GF-D8 (cell line): ENCODE measurements at places on chromosomes 5 and 9.
A peak's percentile ranks its signal among the peaks of the same experiment; 100 is the strongest.

DNA sequence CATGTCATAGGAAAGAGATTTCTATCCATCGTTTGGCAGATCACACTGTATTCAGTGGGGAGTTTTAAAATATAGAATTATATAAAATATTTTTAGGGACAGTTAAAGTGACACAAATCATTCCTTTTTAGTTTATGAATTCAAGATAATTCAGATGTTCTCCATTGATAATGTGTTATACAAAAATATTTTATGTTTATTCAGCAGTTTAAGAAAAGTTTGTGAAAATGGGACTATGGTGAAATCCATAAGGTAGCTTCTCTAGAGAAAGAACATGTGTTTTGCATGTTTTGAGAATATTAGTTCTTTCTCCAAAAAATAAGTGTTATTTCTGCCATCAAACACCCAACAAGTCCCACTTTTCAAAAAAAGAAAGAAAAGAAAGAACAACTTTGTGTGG lies 122.9 kb downstream of the EMB start:
- DNase-seq, result no peak

- no peak for DNase-seq
Observed at GRCh38 chr5:7412409-7412808, 16.5 kb downstream of the ADCY2 start.

DNA sequence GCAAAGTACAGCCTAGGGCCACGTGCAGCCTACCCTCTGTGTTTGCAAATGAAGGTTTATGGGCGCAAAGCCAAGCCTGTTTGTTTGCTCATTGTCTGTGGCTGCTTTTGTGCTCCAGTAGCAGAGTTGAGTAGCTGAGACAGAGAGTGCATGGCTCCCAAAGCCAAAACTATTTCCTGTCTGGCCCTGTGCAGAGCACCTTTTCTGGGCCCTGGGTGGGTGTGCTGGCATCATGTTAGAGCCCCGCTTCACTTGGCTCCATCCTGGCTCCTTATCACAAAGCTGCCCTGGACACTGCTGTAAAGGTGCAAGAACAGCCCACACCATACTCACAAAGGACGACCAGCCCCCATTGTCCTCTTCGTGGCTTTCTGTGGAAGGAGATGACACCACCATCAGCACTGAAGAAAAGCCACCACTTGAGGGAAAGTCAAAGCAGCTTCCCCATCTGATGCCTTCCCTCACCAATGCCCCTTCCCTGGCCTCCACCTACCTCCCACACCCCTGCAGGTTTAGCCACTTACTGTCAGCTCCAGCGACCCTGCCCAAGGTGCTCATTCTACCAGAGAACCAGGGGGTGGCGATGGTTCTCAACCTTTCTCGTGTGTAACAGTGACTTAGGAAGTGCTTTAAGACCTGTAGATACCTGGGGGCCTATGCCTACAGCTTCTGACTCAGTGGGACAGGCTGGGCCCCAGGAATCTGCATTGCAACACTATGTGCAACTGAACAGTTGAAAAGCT lies 23.4 kb downstream of the LCP2 start:
- DNase-seq, result peak; percentile 10

GRCh38 chr9:121819428-121820231 lies 168.2 kb downstream of the DAB2IP start:
- no peak for DNase-seq

GRCh38 chr9:84940294-84940693 lies 270.8 kb downstream of the NTRK2 start:
- no peak for DNase-seq

GRCh38 chr9:123432331-123433236 lies 76.6 kb downstream of the CRB2 start:
- DNase-seq, result no peak

- no peak for DNase-seq
Observed at GRCh38 chr5:112681481-112681908, 56.2 kb upstream of the APC start.

DNA sequence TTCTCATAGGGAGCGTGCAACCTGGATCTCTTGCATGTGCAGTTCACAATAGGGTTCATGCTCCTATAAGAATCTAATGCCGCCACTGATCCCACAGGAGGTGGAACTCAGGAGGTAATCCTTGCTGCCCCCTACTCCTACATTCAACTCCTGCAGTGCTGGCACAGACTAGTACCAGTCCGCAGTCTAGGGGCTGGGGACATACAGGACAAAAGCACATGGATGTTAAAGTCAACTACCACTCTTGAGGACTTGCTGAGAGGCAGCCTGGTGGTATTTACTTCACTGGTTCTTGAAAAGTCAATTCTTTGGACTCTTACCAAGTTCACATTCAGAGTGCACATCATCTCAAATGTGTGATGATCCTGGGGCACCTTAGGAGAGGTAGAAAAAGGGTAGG lies 33.0 kb downstream of the MTMR12 start:
- no peak for DNase-seq

GRCh38 chr9:28206280-28206679 lies 633.0 kb upstream of the C9orf72 start:
- DNase-seq, result no peak

DNA sequence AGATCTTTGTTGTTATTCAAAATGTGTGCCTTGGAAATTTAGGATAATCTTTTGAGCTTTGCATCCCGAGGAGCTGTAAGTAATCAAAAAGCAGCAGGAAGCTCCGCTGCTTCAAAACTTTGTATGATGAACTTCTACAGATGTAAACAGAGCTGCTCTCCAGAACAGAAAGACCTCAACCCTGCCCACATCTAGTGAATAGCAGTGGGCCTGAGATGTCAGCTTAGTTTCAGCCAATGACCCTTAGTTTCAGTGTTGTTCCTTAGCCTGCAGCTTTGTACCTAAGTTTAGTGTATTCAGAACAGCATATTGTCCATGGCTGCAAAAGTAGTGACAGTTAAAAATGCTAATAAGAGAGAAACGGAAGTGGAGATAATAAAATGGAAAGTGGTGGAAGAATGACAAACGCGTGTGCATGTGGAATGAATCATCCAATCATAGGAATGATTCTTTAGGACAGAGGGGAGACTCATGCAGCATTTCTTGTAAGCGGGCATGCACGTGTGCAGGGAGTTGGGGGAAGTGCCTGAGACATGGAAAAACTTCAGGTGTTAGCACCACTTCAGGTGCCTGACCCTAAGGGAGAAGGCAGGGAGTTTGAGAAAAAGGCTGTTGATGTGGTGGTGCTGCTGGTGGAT lies 24.9 kb downstream of the SNX24 start:
- DNase-seq, result no peak

GRCh38 chr5:4547547-4547946 lies 592.6 kb upstream of the ADAMTS16 start:
- no peak for DNase-seq

GRCh38 chr9:70639853-70640814 lies 225.7 kb upstream of the KLF9 start:
- no peak for DNase-seq

DNA sequence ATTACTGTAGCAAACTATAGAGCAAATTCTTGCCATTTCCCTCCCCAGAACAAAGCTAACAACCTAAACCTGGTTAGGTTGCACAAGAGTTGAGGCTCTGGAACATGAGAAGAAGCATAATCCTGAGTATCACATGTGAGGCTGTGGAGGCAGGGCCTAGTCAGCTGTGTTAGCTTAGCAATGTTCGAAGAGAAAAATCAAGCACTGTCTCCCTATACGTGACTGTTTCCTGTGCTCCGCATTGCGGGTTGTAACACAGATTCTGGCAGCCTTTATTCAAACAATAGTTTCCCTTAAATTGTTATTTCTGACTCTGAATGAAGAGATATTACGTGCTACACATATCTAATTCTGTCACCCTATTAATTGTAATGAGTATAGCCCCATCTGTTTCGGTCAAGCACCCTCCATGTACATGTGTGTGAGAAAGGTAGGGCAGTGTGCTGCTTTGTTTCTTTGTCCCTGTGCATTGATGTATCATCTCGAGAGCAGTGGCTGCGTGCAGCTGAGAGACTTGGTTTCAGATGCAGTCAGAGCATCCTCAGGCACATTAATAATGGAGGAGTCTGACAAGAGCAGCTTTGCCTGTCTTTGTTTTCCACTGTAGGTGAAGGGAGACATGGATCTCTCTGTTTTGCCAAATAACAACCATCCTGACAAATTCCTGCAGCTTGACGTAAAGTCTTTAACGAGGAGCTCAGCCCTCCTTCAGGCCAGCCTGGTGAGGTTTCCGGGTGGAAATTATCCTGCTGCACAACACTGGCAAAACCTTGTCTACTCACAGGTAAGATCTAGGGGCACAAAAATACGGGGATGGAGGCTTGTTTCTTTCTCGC lies at the start of gene MINAR2:
Gene MINAR2, plus strand, starts transcription at position 523 of the 836 bp plus-strand sequence. Its CDS starts 97 bp downstream, at position 620.
- no peak for DNase-seq

DNA sequence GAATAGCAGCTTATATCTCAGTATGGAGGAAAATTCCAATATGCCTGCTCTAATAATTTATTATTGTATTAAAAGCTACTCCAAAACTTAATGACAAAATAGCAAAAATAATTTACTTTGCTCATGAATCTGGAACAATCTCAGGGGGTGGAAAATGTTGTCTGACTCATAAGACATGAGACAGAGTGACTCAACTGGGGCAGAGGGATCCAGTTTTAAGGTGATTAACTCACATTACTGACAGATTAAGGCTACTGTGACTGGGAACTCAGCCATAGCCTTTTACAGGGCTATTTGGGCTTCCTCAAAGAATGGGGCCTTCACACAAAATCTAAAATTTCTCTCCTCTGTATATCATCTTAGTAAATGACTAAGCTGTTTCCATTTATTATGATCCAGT lies 1172.9 kb downstream of the CDH12 start:
- no peak for DNase-seq

DNA sequence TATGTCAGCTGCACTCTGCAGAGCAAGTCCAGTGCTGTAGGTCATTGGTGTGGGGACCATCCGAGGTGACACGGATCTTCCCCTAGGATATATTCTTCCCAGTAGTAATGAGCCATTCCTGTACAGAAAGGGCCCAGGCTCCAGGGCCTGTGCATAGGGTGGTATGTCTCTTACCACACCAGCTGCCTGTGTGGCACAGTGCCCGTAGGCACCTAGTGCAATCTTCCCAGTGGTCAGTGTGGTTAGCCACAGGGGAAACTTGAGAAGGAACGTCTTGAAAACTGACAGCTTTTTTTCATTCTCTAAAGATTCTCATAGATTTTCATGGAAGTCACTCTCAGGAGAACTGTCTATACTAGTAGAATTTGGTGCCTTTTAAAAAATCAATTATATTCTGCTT lies 39.8 kb downstream of the CYSTM1 start:
- peak; percentile 63 for DNase-seq

DNA sequence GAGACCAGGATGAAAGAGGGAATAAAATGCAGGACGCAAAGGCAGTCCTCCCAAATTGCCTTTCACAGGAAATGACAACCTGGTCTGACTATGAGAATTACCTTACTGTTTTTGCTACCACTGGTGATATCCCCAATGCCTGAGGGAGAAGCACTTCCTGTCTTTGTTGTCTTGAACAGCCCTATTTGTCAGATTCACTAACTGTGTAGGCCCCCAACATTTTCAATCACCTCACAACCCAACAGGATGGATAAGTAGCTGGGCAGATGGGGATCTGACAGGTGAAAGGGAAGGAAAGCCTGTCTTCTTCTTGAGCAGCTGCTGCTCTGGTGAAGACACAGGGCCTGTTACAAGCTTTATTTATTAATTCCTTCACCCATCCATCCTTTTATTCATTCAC lies 9.7 kb downstream of the ESM1 start:
- DNase-seq, result no peak

- DNase-seq, result no peak
Observed at GRCh38 chr9:8868632-8869031, 1069.1 kb upstream of the DMAC1 start.

DNA sequence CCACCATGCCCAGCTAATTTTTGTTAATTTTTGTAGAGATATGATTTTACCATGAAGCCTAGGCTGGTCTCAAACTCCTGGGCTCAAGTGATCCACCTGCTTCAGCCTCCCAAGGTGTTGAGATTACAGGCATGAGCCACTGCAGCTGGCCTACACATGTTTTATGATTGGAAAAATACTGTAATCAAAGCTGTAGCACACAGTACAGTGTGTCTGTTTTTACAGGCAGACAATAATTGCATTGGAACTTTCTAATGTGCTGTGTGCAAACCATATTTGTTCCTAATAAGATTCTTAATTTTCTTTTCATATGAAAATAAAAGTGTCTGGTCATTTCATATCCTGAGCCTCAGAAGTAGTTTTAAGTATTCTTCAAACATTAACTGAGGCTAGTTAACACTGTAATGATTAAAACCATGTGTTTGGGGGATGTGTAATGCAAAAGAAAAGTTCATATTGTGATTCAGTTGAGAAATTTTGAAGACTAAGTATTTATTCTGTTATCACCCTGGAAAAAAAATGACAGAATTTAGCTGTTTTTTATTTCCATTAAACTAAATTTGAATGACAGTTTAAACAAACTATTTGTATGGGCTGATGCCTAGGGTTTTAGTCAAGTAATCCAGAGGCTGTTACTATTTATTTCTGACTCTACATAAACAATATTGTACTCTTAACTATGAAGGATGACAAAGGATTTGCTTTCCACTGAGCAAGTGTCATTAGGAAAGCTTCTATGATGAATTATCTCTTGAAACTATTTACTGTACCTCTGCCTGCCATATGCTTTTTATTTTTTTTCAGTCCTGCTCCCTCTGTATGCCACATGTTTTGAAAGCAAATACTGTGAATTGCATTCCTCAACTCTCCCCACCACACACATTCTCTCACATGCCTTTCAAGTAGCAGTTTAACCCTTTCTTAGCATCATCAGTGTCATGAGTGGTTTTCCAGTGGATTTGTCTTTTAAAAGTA lies 111.5 kb downstream of the MTREX start:
- no peak for DNase-seq

DNA sequence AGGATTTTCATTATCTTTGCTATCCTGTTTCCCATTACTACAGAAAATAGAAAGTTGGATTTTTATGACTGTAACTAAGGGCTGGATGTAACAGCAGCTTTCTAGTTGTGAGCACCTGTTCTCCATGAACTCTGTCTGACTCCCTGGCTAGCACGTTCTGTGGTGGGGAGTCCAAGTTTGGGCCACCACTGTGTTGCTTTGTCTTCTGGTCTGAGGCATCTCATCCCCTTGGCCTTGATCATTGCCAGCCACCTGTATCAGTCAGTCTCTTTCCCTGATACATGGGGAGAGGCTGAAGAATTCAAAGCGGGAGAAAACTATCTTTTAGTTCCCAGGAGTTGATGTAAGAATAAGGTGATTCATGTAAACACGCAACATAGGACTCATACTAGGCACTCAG lies 33.4 kb downstream of the WDR70 start:
- no peak for DNase-seq

DNA sequence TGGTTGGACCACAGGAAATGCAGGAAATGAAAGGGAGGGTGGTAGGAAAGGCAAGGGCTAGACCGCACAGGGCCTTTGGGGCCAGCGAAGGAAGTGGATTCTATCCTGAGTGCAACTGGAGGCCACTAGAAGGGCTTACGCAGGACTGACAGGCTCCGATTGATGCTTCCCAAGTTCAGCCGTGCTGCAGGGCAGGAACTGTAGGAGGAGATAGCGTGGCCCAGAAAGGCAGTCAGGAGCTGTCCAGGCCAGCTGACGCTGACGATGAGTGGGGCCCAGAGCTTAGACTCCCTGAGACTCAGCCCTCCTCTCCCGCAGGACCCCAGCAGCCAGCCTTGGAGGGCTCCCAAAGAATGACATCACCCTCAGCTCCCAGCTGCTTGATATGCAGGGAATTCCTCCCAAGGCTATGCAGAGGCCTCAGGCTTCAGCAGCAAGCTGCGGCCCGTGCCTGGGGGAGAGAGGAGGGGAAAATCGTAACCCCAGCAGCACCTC lies 48.8 kb downstream of the KCNIP1 start:
- DNase-seq, result peak; percentile 50

GRCh38 chr5:145942201-145942600 lies 5.8 kb downstream of the SH3RF2 start:
- no peak for DNase-seq
